Stimulated activated CD8-positive, alpha-beta memory T cell treated with anti-CD3 and anti-CD28 coated beads, Interleukin-7, amount 100 ng/mL, for 48 hours (primary cell): ENCODE measurements at places on chromosomes 12 and 14.

DNA sequence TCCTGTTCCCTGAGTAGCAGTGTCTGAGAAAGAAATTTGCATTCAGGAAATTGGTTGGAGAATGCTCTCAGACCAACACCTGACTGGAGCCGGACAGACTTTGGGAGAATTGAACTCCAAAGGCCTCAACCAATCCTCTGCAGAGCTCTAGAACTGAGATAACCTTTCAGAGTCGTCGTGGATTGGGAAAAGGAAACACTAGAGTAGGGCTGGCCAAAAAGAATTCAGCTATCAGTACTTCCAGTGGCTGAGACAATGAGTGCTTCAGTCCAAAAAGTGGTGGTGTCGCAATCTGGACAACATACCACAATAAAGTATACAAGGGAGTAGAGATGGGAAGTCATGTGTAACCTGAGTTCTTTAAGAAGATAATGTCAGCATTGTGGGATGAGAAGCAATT is 377.1 kb downstream of the SLC16A7 start:
- DNase-seq: no peak

DNA sequence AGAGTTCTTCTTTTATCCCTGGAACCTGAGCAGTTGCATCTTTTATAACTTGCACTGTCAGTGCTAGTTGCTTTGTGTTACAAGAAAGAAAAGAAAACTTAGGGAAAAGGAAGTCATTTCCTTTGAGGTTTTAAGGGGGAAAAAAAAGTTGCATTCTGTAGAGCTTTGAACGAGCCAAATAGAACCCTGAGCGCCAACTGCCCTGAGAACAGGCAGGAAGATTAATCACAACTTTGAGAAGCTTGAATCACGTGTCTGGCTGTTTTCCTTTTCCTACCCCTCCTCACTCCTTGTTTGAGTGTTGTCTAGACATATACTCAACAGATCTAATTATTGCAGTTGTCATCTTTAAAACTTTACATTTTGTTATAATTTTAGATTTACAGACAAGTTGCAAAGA is 12.5 kb downstream of the PCNX1 start:
- no peak for DNase-seq

GRCh38 chr12:125208942-125209341 is 143.7 kb downstream of the AACS start:
- DNase-seq: no peak

DNA sequence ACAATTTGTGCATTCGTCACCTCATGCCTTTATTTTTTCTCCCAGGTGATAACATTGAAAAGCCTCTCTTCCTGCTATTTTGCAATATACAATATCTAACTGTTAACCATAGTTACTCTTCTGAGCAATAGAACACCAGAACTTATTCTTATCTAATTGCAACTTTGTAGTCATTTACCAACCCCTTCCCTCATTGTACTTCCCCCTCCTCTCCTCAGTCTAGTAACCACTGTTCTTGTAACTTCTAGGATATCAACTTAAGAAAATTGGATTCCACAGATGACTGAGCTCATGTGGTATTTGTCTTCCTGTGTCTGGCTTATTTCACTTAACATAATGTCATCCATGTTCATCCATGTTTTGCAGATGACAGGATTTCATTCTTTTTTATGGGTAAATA is 7.6 kb downstream of the MUCL1 start:
- DNase-seq: no peak

- no peak for DNase-seq
Observed at GRCh38 chr12:126369487-126370463, 1304.5 kb downstream of the AACS start.

- DNase-seq: no peak
Observed at GRCh38 chr12:124605883-124606774, 38.7 kb upstream of the NCOR2 start.

DNA sequence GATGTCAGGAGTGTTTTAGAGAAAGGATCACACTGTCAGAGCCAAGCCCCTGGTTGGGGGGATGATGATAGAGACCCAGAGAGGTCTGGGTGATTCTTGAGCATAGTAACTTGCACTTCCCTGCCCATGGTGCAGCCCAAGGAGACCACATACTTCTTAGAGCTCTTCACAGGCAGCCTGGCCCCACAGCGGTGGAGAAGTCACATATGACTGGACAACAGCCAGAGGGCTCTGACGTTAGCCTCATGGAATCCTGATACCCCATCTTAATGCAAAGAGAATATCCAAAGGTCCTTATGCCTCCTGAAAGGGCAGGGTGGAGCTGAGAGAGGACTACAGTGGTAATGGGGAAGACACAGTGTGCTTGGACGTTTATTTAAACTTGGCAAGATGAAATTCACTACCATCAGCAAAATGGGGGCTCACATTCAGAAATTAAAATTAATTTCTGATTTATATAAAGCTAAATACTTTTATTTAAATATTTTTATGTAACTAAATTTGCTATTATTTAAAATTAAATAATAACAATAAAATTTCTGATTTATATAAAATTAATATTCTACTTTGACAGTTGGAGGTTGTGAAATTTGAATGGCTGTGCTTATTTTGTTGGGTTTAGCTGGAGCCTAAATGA is 131.3 kb downstream of the KTN1 start:
- DNase-seq: no peak

DNA sequence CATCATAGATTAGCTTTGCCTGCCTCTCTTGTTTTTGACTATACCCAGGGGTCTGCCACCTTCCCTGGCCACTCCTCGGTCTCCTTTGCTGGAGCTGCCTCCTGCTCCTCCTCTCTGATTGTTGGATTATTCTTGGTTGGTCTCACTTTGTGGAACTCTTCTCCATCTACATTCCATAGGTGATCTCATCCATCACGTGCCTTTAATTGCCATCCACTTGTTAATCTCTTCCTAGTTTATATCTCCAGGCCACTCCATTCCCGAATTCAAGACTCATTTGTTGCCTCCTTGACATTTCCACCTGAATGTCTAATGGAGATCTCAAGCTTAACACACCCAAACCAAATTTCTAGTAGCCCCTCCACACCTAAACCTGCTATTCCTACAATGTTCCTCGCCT is 5.4 kb downstream of the POLR3B start:
- no peak for DNase-seq

GRCh38 chr12:54164387-54165145 is 24.2 kb downstream of the SMUG1 start:
- no peak for DNase-seq

DNA sequence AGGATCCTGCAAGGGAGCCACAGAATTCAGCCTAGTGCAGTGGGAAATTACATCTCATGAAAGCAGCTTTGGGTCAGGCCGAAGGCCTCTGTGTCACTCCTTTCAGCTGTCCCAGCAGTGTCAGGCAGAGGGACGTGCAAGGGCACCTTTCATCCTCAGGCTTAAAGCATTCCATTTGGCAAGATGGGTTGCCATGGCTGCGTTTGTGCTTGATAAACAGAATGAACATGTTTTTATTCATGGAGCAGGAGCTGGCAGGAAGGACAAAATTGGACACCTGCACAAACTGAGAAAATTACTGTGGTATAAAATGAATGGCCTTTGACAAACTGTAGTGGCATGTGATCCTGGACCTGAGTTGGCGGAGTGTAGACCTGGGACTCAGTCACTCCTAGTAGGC is 29.4 kb downstream of the ACAD10 start:
- no peak for DNase-seq

DNA sequence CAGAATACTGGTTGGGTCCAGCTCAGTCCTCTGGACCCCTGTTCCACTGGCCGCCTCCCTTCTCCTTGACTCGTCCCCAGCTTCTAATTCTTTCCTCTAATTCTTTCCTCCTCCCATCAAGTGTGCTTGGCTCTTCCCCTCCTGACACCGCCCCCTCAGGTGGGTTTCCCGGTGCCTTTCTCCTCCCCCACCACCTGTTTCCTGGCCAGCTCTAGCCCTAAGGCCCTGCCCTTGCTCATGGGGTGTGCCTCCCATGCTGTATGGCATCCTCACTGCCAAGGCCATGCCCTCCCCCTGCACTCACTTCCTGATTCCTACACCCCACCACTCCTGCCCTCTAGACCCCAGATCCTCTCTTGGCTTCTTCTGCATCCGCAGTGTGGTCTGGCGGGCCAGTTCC is 12.1 kb upstream of the EML1 start:
- no peak for DNase-seq

DNA sequence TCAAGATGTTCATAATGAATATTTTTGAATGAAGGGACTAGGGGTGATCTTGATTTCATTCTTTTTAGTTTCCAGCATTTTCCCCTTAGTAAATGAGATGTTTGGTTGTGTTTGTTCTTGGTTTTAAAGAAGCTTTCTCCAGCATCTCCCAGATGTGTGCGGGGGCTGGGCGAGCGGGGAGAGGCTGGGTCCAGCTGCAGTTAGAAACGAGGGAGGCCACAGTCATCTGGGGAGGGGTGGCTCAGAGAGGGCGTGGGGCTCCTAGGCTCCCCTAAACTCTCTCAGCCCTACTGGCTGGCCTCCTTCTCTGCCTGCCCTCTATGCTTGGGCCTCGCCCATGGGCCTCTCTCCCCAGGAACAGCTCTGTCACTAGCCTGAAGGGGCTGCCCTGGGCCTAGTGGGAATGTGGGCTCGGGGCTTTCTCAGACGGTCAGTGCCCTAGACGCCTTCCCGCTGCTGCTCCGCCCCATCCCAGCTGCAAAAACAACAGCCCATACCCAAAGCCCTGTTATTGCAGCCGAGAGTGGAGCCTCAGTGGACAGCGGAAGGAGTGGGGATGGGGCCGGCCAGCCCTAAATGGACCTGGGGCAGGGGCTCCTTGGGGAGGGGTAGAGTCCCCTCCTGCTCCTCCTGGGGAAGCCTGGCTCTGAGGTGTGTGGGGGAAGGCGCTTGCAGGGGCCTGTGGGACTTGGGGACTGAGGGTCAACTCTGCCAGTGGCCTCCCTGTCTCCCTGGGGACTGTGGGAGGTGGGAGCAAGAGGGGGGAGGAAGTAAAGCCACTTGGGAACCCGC is 18.3 kb upstream of the EIF2B2 start:
- no peak for DNase-seq

DNA sequence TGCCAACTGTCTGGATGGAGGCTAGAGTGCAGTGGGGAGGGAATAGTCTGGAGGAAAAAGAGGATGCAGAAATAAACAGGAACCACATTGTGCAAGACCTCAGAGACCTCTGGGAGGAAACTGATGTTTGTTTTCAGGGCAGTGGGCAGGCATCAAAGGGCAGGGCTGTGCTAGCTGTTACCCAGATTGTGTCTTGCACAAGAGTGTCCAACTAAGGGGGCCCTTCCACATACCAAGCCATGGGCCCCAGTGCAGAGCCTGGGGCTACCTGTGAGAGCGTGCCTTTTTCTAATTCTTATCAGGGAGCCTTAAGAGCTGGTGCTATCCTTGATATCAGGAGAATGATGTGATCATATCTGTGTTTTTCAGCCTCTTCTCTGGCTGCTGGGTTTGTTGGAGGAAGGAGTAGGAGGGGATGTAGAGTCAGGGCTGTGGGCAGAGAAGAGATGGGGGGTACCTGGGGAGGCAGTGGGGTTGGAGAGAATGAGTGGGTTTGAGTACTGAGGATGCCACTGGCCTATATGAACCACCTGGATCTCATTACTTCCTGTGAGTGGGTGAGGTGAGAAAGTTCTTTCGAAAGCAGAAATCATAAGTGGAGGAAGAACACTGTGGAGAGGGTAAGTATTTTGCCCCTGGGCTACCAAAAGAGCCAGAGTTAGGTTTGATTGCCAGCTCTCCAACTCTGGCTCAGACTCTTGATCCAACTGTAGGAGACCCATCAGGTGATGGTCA is 259.2 kb upstream of the CRY1 start:
- peak; percentile 40 for DNase-seq

- DNase-seq: no peak
Observed at GRCh38 chr14:20652996-20653975, 11.8 kb upstream of the OR6S1 start.

DNA sequence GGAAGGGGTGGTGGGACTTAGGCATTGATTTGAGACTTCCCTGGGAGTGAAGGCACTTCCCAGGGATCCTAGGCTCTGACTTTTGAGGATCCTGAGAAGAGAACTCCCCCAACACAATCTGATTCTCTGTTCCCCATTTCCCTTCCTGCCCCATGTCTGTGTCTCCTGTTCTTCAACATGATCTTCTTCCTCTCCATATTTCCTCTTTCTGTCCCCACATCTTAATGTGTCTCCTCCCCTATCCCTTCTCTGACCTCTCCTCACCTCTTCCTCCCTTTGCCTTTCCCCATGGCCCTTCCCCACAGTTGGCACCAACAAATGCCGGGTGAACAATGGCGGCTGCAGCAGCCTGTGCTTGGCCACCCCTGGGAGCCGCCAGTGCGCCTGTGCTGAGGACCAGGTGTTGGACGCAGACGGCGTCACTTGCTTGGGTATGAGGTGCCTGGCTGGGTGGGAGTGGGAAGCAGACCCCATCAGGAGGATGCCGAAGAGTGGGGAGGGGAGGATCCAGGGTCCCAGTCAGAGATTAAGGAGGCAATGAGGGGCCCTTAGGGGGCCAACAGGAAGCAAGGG is 15.2 kb upstream of the LRP1-AS start:
- no peak for DNase-seq

- DNase-seq: no peak
Observed at GRCh38 chr12:108302403-108303311, 36.5 kb downstream of the CMKLR1 start.

GRCh38 chr14:64061115-64061514 is 208.3 kb downstream of the SYNE2 start:
- DNase-seq: no peak

DNA sequence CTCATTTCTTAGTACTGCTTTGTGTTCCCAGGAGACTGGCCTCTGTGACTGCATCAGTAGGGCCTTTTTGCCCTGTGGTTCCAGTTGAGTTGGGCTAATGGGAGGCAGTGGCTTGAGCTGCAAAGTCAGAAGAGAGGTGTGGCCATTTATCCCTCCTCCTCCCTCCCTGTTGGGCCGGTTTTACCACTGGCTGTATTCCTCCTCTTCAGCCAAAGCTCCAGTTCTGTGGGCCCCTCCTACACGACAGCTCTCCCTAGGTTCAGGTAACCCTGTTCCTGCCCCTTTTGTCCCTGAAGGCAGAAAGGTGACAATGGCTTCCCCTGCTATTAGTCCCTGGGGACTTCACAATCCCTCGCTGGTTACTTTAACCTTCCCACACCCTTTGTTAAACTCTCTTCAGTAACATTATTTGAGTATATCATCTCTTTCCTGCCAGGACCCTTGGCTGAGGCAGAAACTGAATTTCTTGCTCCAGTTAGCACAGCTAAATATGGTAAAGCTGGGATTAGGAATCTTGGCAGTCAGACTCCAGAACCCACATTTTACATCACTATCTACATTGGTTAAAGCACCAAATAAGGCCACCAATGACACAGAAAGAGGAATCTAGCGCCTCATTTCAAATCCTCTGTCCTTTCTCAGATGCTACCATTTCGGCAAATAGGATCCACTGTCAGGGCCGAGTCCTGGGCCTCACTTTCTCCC is 121.9 kb upstream of the SLC35F4 start:
- DNase-seq: no peak

- no peak for DNase-seq
Observed at GRCh38 chr12:78271546-78271945, 440.9 kb downstream of the NAV3 start.

GRCh38 chr14:74347795-74348100 is 523 bp upstream of the VRTN start:
- DNase-seq: no peak

- no peak for DNase-seq
Observed at GRCh38 chr12:51620448-51620847, 29.4 kb downstream of the SCN8A start.

- DNase-seq: no peak
Observed at GRCh38 chr14:95222151-95222631, 64.9 kb upstream of the DICER1 start.

- DNase-seq: no peak
Observed at GRCh38 chr12:68970306-68970705, 37.3 kb upstream of the CPM start.
